ENCODE measurements at places on chromosomes 2 and 18.

DNA sequence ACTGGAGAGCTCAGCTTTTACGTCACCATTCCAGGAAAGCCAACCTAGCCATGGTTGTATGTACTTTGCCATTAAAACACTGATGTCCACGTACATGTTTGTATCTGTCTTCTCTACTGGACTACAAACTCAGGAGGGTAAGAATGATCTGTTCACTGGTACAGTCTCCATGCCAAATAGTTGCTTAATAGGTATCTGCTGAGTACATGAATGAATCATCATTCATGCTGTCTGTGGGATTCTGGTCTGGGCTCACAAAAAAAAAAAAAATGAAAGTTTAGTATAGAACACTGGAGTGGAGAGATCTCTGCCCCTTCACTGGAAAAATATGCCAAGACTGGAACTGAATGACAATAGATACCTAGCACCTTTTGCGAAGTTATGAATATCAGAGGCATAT, 102.6 kb upstream of the ITGA4 start:
- DNase-seq, result no peak

GRCh38 chr18:70288171-70288850, 534 bp upstream of the SOCS6 start:
- DNase-seq, result no peak

DNA sequence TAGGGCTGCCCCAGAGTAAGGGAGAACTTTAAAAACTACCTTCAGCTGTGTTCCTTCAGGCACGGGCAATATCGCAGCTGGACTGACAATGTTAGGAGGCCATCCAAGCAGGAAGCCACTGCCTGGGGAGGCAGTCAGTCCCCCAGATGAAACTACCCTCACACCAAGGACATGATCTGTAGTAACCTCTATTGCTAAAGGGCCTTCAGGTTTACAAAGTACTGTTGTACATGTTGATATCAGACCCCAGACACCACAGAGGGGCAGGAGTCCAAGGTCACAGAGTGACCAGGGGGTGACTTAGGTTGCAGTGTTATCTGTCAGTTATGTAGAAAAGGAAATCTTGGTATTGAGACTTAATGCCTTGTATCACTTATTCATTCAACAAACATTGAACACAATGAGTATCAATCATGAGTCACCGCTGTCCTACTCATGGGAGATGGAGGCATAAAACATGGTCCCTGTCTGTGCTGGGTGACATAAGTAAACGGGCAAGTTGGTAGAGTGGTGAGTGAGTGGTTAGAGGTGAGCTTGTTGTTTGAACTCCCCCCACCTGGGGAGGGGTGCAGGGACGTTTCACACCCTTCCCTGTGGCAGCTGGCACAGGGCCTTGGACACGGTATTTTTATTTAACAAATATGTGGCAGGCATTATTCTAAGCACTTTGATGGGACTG, 7.1 kb downstream of the CABLES1 start:
- DNase-seq, result no peak

- no peak for DNase-seq
Observed at GRCh38 chr2:96546797-96547196, 10.2 kb downstream of the ARID5A start.

- DNase-seq, result no peak
Observed at GRCh38 chr2:20745924-20746555, 76.9 kb downstream of the LDAH start.

DNA sequence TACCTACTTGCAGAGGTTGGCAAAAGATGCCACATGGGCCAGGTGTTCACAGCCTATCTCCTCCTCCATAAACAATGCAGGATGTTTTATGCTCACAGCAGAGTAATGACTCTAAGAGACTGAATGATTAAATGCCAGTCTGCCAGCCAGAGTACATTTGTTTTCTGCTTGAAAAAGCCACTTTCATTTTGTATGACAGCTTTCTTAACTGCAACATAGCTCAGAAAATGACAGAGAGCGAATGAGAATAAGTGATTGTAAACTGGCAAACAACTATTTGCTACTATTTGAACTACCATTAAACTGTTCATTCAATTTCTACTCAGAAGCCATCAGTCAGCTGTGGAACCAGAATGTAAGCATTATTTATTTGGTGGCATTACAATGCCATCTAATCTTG, 50.6 kb upstream of the DCC start:
- DNase-seq, result peak; percentile 1

- DNase-seq, result no peak
Observed at GRCh38 chr2:122486086-122486485, 730.6 kb downstream of the TSN start.

DNA sequence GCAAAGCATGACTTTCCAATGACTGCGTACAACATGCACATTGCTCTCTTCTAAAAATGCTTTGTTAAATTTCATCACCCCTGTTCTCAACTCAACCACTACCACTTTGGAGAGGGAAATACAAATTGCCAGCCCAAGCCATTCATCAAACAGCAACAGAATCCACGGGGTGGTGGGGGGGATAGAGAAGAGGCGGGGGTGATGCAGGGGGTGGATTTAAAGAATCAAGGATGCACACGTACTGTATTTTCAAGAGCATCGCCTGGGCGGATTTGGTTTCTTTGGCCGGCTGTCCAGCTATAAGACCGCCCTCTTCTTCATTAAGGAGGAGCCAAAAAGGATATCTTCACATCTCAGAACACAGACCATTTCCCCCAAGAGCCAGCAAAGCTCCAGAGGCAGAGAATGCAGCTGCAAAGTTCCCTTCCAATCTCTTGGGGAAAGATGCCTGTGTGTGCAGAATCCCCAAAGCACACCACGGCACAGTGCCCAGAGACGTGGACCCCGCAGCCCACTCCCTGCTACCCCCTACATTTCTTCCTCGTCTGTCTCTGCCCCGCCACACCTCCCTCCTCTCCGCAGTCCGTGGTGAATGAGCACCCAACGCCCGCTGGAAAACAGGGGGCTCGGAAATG, 977 bp downstream of the SLC8A1 start:
- peak; percentile 57 for DNase-seq

GRCh38 chr2:201558232-201558631, 85.1 kb downstream of the TMEM237 start:
- DNase-seq, result no peak

- DNase-seq, result no peak
Observed at GRCh38 chr18:7304061-7304370, 73.1 kb downstream of the LRRC30 start.

DNA sequence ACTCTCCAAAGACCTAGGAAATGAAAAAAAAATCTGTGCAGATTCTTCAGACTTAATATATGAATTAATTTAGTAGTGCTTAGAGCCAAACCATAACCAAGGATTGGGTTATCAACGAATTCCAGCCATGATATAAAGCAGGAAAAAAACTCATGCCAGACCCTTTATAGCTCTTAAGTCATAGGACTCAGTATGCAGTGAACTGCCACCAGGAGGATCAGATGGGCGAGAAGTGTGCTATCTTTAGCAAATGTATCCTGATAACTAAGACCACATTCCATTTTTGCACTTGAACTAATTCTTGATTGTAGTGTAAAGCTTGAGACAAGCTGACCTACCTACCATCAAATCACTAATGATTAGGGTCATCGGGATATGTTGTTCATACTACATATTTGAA, 178.1 kb downstream of the IKZF2 start:
- DNase-seq, result no peak

GRCh38 chr18:77650799-77651385, 401.2 kb downstream of the GALR1 start:
- DNase-seq, result no peak

- DNase-seq, result peak; percentile 18
Observed at GRCh38 chr2:8252997-8253694, 428.7 kb upstream of the ID2 start.

DNA sequence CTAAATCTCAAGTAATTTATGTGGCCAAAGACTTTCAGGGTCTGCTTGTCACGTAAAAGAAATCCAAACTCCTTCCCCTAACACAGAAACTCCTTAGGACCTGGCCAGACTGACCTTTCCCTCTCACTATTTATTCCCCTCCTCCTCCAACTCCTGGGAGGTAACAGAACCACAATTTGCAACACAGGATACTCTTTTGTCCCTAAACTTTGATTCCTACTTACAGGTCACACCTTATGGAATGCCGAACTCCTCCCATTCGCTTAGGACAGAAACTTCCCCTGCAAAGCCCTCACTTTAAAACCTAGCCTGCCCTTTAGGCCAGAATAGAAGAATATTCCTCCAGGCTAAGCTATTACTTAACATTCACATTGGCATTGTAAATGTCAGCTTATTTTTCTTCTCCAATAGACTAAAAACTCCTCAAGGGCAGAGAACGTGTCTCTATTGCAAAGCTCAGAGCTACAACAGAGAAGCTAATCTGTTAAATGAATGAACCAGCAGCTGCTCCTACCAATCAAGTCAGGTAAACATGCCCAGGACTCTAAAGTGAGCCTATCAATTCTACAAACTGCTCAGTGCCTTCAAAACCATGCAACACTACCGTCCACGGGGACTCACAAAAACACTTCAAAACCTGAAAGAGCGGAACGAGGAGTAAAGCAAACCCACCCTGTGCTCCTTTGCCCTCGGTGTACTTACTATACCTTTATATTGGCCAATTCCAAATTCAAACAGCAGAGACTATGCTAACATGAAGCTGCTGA, 6.1 kb downstream of the INO80D start:
- no peak for DNase-seq

DNA sequence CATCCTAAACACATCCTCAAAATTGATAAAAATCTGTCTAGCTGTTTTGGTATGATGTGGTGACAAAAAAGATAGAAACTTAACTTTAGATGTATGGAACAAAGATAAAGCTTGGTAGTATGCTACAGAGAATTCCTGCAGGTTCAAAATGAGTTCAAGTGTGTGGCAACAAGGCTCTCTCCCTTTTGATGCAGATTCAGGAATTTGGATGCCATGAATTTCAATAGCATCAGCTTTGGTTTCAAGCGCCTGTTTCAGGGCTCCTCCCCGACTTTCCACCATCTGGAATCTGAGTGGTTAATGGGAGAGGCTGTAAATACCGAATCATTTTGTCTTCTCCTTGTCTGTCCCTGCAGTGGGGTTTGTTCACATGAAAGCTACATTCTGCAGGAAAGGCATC, 180.6 kb downstream of the MTX2 start:
- DNase-seq, result no peak

DNA sequence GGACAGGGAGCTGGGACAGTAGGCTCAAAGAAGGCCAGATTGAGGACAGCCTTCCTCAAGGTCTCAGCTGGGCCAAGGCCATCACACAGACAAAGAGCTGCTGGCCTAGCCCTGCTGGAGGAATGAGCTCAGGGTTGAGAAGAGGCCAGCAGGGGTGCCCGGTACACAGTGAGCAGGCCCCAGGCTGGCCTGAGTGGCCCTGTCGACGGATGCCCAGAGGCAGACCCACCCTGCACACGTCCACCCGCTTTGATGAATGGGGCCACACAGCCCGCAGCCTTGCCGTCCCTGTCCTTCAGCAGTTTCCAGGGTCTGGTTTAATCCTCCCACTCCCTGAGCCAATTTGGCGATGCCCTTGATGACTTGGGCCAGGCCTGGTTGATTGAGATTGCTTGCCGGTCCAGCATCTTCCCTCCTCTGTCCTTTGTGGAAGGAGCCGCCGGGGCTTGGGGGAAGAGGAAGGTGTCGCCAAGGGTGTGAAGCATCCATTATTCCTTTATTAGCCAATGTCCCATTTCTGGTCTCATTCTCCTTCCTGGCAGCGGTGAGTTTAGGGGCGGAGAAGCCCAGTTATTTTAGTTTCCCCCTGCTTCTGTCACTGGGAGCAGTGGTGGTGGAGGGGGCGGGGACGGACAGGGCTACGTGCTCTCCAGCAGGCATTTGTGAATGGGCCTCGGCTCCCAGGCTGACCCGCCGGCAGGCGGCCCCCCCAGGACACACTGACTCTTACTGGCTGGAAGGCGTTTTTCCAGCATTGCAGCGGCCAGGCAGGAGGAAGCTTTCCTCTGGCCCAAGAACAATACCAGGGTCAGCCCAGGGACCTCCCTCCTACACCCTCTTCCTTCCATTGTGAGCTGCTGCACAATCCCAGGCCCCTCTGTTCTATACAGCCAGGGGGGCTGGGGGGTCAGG, 141.8 kb downstream of the CTIF start:
- no peak for DNase-seq

GRCh38 chr2:98806236-98806697, 75.3 kb upstream of the MGAT4A start:
- DNase-seq, result peak; percentile 71

- DNase-seq, result no peak
Observed at GRCh38 chr2:46993501-46993900, 77.9 kb upstream of the MCFD2 start.

DNA sequence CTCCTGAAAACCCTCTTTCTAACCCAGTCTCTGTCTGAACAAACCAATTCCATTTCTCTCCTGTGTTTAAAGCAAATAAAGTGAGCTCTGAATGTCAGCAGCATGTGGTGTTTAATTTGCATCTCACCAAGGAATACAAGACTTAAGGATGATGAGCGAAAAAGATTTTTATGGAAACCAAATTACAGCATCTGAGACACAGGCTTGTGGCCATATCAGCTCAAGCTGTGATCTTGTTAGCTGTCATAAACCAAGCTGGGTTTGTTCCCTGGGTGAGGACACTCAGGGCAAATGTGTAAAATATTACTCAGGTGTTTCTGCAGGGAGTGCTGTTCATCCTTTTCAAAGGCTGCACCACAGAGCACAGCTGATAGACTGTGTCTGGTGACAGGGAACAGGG, 129.3 kb upstream of the REV1 start:
- no peak for DNase-seq

GRCh38 chr2:235080101-235080500, 128.3 kb downstream of the SH3BP4 start:
- DNase-seq, result no peak

Data from NCI-H1694 (cell line).